ENCODE measurements at places on chromosomes 2 and 18.

GRCh38 chr2:24515831-24516230 is 24.8 kb downstream of the NCOA1 start:
- DNase-seq: no peak

GRCh38 chr2:217835931-217836891 is 166.6 kb downstream of the TNS1 start:
- DNase-seq: no peak

DNA sequence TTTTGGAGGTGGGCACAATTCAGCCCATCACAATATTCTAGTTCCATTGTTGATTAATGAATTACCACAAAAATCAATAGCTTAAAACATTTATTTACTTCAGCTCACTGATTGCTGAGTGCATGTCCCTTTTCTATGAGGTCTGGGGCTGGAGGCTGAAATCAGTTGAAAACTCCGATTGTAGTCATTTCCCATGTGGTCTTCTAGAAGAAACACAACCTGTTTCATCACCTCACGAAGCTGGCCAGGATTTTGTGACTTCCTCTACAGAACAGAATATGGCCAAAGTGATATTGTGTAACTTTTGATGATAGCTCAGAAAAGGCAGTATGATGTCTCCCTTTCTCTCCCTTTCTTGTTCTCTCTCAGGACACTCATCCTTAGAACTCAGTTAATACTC is 44.1 kb upstream of the CYRIA start:
- no peak for DNase-seq

GRCh38 chr2:190407246-190407661 is 901 bp upstream of the MFSD6 start:
- DNase-seq: no peak

- DNase-seq: no peak
These were observed 42.7 kb downstream of the ZNF516 start for GRCh38 chr18:76452357-76452756.

DNA sequence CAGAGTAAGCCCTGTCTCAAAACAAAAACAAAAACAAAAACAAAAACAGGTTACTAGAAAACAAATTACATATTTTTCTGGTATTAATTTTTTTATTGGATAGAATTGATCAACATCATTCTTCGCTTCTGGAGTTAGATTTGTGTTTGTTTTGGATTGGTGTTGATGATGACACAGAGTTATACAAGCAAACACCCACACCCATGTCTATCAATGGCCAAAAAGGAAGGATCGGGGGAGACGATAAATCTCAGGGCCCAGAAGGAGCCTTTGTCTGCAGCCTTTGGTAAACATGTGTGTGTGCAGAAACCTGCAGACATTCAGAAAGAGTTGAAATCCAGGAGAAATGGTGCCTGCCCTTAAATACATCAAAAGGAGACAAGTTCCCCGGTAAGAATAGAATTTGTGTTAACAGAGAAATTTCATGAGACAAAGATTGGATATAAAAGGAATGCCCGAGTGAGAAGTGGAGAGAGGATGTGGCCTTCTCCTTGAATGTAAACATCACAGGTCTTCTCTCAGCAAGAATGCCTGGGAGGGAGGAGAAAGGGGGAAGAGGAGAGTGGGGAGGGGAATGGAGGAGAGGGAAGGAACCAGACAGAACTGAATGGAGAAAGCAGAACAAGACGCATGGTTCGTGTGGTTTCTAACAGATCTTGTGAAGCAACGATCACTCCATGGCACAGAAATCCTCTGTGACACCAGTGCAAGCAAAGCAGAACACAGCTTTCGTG is 40.4 kb upstream of the TMEM178A start:
- no peak for DNase-seq

GRCh38 chr2:205792908-205793307 is 110.6 kb downstream of the NRP2 start:
- DNase-seq: no peak

DNA sequence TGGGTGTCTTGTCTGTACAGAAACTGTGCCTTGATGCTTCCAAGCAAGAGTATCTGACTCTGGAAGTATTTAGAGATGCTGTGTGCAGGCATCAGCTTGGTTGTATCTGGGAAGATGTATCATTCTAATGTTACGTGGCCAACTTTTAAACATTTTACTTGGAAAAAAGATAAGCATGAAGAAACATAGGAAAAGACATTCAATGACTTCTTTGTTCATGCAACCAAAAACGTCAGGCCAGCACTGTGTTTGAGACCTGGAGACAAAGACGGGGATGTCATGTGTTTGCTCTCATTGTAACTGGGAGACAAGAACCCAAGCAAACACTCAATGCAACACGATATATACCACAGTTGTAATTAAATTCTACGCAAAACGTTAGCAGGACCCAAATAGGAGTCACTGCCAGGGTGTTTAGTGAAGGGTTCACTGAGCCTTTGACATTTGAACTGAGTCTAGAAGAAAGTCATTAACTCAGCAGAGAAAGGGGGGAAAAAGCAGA is 8.9 kb upstream of the SESTD1 start:
- no peak for DNase-seq

- no peak for DNase-seq
These were observed 93.1 kb upstream of the FSIP2 start for GRCh38 chr2:185645529-185645928.

- DNase-seq: no peak
These were observed 27.7 kb downstream of the TMEM182 start for GRCh38 chr2:102789349-102790090.

- DNase-seq: peak; percentile 56
These were observed 730 bp downstream of the B3GNT7 start for GRCh38 chr2:231396058-231396821.

DNA sequence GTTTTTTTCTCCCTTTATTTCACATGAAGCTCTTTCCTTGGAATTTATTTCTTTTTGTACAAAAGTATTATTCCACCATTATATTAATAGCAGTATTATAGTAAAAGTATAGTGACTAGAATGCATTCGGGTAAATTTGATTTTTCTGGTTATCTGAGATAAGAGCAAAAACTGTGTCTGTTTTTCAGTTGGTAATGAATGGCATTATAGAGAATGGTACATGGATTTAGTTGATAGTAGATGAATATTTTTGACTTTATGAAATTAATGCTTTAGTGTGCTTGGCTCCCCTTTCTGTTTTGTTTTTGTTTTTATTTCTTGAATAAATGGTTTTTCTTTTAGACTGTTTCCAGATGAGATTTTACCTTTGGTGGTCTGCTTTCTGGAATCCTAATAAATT is 71.8 kb downstream of the MTA3 start:
- DNase-seq: no peak

- no peak for DNase-seq
These were observed 205.7 kb downstream of the CYP26B1 start for GRCh38 chr2:71941726-71942525.

GRCh38 chr2:151774506-151774905 is 40.2 kb upstream of the NEB start:
- no peak for DNase-seq

GRCh38 chr2:23420840-23421476 is 36.0 kb downstream of the KLHL29 start:
- no peak for DNase-seq

- DNase-seq: no peak
These were observed 73.2 kb downstream of the LRRFIP1 start for GRCh38 chr2:237700512-237701032.

- DNase-seq: no peak
These were observed 17.2 kb downstream of the LTBP1 start for GRCh38 chr2:32963941-32964340.

DNA sequence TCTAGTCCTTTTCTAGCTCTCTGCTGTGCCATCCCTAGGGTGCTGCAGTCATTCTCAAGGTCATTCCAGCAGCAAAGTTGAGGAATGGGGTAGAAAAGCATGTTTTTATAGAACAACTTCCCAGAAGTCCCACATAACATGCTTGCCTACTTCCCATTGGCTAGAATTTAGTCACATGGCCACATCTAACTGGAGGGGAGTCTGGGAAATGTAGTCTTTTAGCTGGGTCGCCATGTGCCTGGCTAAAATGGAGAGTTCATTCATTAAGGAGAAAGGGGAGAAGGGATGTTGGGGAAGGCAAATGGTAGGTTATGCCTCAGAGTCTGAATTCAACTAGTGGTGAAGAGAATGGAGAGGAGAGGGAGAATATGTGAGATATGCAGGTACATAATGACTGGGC is 85.7 kb downstream of the SLC4A3 start:
- DNase-seq: peak; percentile 26

DNA sequence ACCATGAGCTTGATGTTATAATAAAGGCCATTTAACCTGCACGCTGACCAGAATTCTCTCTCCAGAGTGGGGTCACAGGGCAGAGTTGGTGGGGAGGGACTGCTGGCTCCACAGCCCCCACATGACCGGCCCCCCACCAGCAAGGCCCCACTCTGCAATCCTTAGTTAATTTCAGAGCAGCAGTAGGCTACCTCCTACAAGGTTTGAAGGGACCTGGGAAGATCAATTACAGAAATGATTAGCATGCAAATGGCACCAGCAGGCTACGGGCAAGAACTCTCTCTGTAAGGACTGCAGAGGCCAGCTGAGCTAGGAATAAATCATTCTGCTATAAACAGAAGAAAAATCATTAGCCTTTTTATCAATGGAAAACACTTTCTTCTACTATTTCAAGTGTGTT is 135.3 kb downstream of the C1D start:
- no peak for DNase-seq

DNA sequence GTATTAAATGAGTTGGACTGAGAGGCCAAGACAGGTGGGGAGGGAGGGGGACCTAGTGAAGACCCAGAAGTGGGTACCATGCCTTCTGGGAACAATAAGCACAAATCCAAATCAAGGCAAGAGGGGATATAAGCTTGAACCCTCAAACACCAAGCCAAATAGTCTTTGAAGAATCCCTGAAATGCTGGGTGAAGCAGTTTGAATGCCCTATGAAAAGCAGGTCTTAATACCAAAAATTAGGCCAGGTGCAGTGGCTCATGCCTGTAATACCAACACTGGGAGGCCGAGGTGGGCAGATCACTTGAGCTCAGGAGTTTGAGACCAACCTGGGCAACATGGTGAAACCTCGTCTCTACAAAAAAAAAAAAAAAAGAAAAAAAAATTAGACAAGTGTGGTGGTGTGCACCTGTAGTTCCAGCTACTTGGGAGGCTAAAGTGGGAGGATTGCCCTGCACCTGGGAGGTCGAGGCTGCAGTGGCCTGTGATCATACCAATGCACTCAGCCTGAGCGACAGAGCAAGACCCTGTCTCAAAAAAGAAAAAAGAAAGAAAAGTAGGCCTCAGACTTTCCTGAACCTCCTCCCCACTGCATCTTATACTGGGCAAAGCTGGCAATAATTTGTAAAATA is 3.5 kb downstream of the PCBP1 start:
- DNase-seq: no peak

DNA sequence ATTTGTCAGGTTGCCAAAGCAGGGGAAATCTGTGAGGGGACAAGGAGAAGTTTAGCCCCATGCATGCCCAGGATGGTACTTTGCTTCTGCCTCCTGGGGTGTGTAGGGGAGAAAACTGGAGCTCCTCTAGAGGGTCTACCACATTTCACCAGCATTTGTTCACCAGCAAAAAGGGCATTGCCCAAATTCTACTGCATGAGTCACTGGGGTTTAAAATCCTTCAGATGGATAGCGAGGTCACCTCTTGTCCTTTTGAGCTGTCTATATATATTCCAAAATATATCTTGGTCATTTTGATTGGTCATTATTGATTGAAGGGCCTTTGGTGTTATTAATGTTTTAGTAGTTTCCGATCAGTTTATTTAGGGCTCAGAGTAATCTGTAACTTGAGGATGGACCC is 18.7 kb downstream of the FHOD3 start:
- DNase-seq: no peak

GRCh38 chr2:86633155-86633651 is 9.5 kb upstream of the RNF103 start:
- no peak for DNase-seq

DNA sequence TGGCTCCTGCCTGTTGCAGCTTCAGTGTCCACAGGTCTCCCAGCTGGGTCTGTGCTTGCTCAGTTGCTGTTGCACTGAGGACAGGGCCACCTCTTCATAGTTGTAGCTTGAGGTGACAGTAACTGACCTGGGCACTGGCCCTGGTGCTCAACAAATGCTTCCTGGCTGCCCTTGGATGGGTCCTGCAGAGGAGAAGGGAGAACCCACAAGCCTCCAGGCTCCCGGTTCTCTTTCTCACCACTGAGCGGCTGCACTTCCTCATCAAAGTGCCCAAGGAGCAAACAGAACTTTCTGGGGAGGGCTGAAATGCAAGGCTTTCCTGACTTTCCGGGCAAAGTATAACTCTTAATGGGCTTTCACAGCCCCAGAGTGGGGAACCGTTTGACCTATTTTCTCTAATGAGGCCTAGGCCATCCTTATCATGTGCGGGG is 38.7 kb downstream of the LCT start:
- DNase-seq: no peak

DNA sequence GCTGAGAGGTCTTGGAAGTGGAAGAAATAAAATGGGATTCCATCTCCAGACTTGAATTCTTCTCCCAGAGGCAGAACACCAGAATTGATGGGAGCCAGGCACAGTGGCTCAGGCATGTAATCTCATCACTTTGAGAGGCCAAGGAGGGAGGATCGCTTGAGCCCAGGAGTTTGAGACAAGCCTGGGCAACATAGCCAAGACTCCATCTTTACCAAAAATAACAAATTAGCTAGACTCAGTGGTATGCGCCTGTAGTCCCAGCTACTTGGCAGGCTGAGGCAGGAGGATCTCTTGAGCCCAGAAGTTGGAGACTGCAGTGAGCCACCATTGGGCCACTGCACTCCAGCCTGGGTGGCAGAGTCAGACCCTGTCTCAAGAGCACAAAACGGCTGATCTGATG is 144.3 kb downstream of the C1D start:
- DNase-seq: no peak

DNA sequence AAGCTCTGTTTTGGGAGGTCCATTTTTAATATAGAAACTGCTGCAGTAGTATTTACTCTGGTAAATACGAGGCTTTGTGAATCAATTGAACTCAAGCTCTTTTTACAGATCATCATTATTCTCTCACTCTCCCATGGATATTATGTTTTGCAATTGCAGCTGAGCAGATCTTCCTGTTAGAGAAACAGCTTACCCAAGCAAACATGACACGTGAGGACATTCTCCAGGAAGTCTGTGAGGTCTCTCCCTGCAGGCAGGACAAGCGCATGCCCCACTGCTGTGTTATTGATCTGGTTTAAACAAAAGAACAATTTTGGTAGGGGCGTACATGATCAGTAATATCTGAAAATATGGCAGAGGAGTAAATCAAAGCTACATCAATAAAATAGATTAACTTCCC is 72.1 kb downstream of the COL6A3 start:
- DNase-seq: no peak

DNA sequence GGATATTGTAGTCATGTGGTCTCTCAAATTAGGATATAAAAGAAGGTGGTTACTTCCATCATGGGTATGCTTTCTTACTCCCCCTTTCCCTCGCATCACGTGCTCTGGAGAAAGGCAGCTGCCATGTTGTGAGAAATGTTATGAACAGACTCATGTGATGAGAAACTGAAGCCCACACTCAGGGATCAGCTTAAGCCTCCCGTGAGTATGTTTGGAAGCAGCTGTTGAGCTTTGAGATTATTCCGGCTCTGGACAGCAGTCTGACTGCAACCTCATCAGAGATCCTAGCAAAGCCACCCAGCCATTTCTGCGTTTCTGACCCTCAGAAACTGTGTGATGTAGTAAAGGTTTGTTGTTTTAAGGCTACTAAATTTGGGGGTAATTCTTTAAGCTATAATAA is 700.1 kb downstream of the ADCYAP1 start:
- no peak for DNase-seq

Measured in GM13977 (cell line).